MCF 10A (cell line): ENCODE measurements at places on chromosomes 2 and 18. TPM values are rescaled to one million over a fixed set of nuclear protein-coding genes. Genes with fewer than 3 reads are reported as not detected.

ICA1L gene
- 6.5 and 8.0 TPM in 2 replicates for total RNA-seq

APLF gene
- 4.0 TPM in 2 replicates for total RNA-seq

DNA sequence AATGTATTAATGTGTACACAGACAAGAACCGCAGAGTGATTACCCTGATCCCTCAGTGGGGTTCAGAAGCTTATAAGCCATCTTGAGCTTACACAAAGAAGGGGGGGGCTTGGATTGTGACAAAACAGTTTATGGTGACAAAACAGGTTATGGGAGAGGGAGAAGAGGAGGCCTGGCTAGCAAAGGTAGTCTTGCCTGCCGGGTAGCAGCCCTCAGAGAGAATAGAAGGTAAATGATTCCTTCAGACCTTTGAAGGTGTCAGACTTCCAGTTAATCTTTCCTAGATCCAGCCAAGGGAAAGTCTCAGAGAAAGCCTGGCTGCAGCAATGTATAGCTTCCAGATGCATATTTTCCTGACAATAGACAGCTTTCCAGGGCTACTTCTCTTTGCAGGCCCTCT is 44.6 kb upstream of the RAPH1 start:
- no peak for DNase-seq

DNA sequence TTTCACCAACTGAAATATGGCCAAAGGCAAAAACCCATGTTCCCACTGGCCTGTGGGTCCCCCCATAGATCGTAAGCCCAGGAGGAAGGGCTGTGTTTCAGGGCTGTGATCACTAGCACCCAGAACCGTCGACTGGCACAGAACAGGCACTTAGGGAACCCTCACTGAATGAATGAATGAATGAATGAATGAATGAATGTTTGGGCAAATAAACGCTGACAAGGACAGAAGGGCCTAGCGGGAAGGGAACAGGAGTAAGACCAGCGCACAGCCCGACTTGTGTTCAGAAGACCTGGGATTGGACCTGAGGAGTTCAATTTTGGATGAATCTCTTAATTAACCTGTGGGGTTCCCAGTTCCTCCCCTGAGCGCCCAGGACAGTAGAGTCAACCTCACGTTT is 76.2 kb downstream of the TPO start:
- DNase-seq = no peak

- peak; percentile 39 for DNase-seq
Measured at GRCh38 chr2:187826023-187826422, 271.8 kb upstream of the TFPI start.
